NCI-H82 (cell line): ENCODE measurements at places on chromosomes 16 and 17.

- no peak for DNase-seq
Observed at GRCh38 chr17:76184290-76184689, 43.2 kb upstream of the FOXJ1 start.

DNA sequence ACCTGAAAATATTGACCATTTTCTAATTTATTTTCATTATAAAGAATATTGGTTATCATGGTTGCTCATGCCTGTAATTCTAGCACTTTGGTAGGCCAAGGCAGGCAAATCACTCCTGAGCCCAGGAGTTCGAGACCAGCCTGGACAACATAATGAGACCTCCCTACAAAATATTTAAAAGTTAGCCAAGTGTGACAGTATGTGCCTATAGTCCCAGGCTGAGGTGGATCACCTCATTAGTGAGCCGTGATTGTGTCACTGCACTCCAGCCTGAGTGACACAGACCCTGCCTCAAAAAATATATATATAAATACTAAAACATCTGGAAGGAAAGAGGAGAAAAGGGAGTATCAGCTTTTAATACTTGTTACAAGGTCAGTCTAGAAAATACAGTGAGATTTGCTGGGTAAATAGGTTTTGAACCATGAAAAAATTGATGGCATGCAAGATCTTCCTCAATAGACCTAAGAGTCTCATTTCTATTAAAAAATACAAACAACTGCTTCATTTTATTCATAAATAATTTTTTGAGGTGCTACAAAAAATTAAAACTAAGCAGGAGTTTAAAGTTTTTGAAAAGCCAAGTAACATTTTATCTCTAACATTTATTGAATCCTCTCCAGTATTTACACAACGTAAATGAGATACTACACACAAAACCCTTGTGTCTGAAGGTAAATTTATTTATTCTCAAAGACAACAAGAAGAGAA, 47.7 kb downstream of the TUBD1 start:
- DNase-seq: peak; percentile 16

- DNase-seq: peak; percentile 60
Observed at GRCh38 chr17:38852771-38853291, 690 bp downstream of the RPL23 start.

DNA sequence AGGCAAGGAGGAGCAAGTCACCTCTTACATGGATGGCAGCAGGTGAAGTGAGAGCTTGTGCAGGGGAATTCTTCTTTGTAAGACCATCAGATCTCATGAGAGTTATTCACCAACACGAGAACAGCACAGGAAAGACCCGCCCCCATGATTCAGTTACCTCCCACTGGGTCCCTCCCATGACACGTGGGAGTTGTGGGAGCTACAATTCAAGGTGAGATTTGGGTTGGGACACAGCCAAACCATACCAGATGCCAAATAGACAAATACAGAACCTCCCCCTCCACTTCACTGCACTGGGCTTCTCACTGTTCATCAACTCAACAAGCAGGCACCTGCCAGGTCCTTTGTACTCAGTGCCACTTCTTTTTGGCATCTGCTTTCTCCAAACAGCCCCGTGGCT, 100.2 kb downstream of the WSCD1 start:
- no peak for DNase-seq

DNA sequence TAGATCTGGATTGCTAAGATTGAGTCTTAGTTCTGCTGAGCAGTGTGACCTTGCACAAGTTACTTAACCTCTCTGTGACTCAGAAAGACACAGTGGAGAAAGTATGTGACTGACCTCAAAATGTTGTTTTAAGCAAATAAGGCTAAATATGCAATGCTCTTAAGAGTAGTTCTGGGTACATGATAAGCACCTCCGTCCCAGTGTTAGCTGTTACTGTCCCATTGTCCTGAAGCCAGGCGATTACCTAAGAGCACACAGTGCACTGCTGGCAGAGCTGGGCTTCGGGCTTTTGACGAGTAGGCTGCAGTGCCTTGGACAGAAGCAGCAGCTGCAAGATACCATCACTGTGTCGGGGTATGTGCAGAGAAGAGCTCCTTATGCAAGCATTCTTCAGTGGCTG, 32.7 kb upstream of the FOXF1 start:
- no peak for DNase-seq

DNA sequence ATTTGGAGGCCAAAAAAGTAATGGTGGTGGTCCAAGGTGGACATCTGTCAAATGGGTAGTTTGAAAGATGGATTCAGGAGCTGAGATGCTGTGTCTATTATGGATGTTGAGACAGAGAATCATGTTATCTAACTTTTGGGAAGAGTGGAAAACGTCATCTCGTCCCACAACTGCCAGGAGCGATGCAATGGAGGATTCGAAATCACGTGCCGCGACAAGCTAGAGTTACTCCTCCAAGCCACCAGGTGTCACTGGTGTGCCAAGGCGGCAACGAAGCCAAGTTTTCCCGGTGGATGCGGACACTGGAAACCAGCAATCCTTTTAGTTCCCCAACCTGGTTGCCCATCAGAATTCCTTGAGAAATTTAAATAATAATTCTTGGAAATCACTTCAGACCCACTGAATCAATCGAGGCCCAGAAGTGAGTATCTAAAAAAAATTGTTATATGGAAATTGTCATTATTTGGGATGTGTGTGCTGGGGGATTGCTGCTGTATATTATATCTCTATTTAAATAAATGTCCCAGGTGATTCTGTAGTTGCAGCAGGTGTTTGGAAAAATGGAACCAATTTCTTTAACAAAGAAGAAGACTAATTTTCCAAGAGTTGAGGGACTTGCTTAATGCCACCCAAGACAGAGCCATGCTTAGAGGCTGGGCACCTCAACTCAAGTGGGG, 206.1 kb downstream of the HAPSTR1 start:
- peak; percentile 23 for DNase-seq

- DNase-seq: no peak
Observed at GRCh38 chr17:7441266-7441665, 2.0 kb downstream of the FGF11 start.

- no peak for DNase-seq
Observed at GRCh38 chr16:65782611-65783600, 583.6 kb upstream of the CDH5 start.

- no peak for DNase-seq
Observed at GRCh38 chr17:64500862-64501765, 4.3 kb upstream of the POLG2 start.

GRCh38 chr16:69852815-69853214, 90.7 kb downstream of the WWP2 start:
- no peak for DNase-seq

- no peak for DNase-seq
Observed at GRCh38 chr16:27449434-27450195, 47.6 kb downstream of the IL21R start.

DNA sequence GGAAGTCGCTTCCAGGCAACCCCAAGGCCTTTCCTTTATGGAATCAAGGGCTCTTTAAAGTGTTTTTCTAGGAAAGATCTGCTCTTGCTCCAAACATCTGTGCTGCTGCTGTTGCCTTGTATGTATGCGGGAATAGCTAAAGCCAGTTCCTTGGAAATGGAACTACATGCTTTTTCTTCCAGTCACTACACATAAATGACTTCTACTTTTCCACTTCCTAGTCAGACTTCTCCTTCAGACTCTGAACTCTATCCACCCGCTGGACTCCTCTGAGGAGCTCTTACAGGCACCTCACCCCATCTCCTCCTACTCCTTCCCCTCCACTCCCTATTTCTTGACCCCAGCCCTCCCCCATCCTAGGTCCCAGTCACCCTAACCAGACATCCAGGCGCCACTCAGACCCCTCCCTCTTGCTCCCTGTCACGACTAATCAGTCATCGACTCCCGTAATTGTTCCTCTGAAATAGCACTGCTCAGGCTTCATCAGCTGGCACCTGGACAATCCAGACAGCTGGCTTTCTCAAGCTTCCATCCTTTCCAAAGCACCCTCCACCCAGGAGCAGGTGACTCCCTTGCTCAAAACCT, 15.0 kb upstream of the PEMT start:
- DNase-seq: peak; percentile 54

GRCh38 chr17:49691086-49691676, 13.3 kb upstream of the SPOP start:
- no peak for DNase-seq

DNA sequence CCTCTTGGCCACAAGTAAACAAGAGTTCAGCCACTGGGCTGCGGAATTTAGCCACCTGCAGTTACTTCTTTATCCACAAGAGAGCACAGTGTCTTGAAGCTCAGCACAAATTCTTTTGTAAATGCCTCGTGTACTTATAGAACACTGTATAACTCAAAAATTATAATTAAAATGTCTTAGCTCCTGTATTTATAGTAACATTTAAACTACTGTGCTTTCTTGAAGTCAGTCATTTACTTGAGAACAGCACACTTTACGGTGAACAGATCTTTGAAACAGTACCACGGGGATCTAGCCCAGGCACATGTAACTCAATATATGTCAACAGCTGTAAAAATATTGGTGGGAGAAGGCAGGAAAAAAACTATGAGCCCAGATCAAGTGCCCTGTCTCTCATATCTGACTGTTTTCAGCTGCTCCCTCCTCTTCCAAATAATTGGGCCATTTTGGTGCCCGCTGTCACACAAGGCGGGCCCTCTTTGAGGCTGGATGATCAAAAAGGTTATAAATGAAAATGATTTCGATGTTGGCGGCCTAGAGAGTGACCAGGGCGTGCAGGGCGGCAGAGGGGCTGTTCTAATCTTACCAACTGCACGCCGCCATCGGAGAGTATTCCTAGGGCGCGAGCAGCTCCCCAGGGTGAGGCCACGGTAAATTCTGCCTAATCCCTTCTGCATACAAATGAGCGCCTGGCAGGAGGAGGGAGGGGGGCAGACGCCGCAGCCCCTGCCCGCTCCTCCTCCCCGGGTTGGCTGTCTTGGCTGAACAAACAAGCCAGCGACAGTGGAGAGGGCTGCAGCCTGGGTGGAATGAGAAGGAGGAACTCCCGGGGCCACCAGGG, 183.2 kb downstream of the C16orf78 start:
- DNase-seq: peak; percentile 94

DNA sequence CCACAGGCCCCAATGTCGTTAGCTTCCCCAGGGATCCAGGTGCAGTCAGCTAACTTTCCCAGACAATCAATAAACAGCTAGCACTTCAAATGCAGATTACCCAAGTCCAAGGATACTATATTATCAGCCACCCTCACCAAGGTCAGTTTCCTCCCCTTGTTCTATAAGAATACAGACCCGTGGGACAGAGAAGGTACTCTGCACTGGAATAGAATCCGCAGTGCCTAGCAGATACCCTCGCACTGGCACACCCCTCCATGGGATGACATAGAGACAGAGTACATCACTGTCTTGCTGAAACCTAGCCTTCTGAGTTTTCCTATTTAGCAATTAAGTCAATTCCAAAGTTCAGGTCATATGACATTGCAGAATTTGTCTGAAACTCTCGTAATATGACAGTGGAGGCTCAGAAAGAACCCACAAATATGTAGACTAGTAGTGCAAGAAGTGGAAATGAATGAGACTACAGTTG, 40.0 kb upstream of the ABCA10 start:
- no peak for DNase-seq

GRCh38 chr16:16090238-16090637, 133.1 kb downstream of the ABCC6 start:
- DNase-seq: no peak

GRCh38 chr16:14117051-14117450, 45.9 kb downstream of the MRTFB start:
- DNase-seq: no peak

DNA sequence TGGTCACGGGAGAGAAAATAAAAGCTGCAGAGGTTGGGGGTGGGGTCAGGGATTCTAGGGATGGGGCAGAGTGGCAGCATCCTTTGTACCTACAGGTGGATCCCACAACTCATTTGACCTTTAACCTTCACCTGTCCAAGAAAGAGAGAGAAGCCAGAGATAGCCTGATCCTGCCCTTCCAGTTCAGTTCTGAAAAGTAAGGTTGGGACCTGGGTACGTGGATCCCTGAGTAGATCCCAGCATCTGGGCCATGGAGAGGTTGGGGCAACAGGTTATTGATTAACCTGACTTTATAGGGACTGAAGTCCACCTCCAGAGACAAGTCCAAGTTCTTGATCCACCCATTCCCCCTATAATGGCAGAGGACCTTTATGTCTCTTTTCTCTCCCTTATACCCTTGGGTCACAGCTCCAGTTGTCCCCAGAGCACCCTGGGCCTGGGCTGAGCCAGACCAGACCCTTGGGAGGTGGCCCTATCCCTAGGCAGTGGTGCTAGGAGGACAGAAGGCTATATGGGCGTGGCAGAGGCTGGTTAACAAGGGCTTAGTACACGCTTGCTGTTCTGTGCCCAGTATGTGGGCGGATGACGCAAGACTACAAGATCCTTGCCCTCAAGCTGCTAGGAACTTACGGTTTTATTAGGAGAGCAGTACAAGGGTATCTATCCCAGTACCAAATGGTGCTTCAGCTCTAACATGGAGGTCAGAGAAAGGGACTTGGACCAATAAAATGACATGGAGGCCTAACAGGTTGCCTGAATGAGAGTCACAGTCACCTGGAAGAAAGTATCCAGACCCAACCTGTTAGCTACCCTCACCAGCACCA, 3.3 kb downstream of the CLDN7 start:
- no peak for DNase-seq

GRCh38 chr17:3015890-3016289, 47.5 kb downstream of the OR1D5 start:
- no peak for DNase-seq

GRCh38 chr17:76834870-76835269, 33.3 kb upstream of the MGAT5B start:
- DNase-seq: no peak

DNA sequence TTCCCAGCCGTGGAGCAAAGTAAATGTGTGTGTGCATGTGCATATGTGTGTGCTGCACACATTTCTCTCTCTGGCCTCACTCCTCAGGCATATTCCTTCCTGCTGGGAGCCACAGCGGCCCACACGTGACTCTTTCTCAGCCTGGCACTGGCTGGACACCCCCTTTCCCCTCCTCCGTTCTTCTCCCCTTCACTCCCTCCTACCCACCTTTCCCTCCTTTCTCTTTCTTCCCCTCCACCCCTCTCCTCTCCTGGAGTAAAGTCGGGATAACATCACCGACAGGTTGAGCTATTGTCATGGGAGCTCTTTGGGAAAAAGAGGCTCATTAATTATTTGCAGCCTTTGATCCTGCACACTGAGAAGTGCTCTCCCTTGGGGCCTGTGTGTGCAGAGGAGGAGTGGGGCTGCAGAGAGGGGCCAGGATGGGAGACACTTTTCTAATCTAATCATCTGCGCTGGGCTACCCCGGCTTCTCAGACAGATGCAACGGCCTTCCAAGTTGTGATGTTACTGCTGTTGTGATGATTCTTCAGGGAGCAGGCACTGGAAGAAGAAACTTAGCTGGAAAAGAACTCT, 126.3 kb upstream of the HSBP1 start:
- peak; percentile 76 for DNase-seq

- no peak for DNase-seq
Observed at GRCh38 chr16:53899431-53899830, 195.5 kb downstream of the FTO start.

- no peak for DNase-seq
Observed at GRCh38 chr17:70859829-70860228, 690.5 kb downstream of the KCNJ2 start.
